ENCODE measurements at places on chromosomes 12 and 14. TPM values are rescaled to one million over a fixed set of nuclear protein-coding genes. Genes with fewer than 3 reads are reported as not detected.

The CLEC6A gene
- not detected for total RNA-seq

The LUM gene
- total RNA-seq = not detected

The C12orf50 gene
- total RNA-seq = not detected

The ADAMTS20 gene
- not detected for total RNA-seq

The KCNMB4 gene
- 0.60 TPM for total RNA-seq

The PLBD1 gene
- total RNA-seq = 0.17 TPM

The IKZF4 gene
- 0.22 TPM for total RNA-seq

The FGF23 gene
- total RNA-seq = not detected

The P2RX7 gene
- 2.2 TPM for total RNA-seq

The TAS2R7 gene
- total RNA-seq = 0.09 TPM

The ASCL1 gene
- not detected for total RNA-seq

The PIWIL1 gene
- not detected for total RNA-seq

The LRRC9 gene
- not detected for total RNA-seq

The PIK3C2G gene
- 0.52 TPM for total RNA-seq

The GAS2L3 gene
- total RNA-seq = 14.9 TPM

The TTC9 gene
- 0.52 TPM for total RNA-seq

The CPNE6 gene
- total RNA-seq = not detected

The REM2 gene
- total RNA-seq = under 0.01 TPM

The MFAP5 gene
- total RNA-seq = 0.33 TPM

The KLRD1 gene
- 0.11 TPM for total RNA-seq

The MYRFL gene
- total RNA-seq = under 0.01 TPM

The HNF1A gene
- total RNA-seq = not detected

The BCL2L2 gene
- 15.3 TPM for total RNA-seq

The BEGAIN gene
- 0.17 TPM for total RNA-seq

The SRRM4 gene
- not detected for total RNA-seq

The BHLHE41 gene
- total RNA-seq = 0.11 TPM

The TAS2R13 gene
- 1.0 TPM for total RNA-seq

The NUP37 gene
- 16.0 TPM for total RNA-seq

The FOXA1 gene
- total RNA-seq = not detected

The GPR84 gene
- total RNA-seq = under 0.01 TPM

The FOXG1 gene
- total RNA-seq = not detected

The MON2 gene
- 22.2 TPM for total RNA-seq

The RASAL1 gene
- not detected for total RNA-seq

The NPFF gene
- not detected for total RNA-seq

The CMA1 gene
- total RNA-seq = not detected

The USP44 gene
- total RNA-seq = 3.3 TPM

The SLC5A8 gene
- not detected for total RNA-seq

The PLEKHD1 gene
- total RNA-seq = under 0.01 TPM

The KRT7 gene
- 9.5 TPM for total RNA-seq

The RNASE9 gene
- total RNA-seq = not detected

The RACGAP1 gene
- total RNA-seq = 8.8 TPM

The TAS2R42 gene
- not detected for total RNA-seq

The CLEC4E gene
- not detected for total RNA-seq

The FMNL3 gene
- total RNA-seq = 62.3 TPM

The RASSF9 gene
- 6.1 TPM for total RNA-seq

The SAMD4A gene
- total RNA-seq = 12.9 TPM

The SLC6A13 gene
- not detected for total RNA-seq

The DHRS2 gene
- total RNA-seq = 2.9 TPM
